ENCODE measurements at places on chromosomes 5 and 9.

DNA sequence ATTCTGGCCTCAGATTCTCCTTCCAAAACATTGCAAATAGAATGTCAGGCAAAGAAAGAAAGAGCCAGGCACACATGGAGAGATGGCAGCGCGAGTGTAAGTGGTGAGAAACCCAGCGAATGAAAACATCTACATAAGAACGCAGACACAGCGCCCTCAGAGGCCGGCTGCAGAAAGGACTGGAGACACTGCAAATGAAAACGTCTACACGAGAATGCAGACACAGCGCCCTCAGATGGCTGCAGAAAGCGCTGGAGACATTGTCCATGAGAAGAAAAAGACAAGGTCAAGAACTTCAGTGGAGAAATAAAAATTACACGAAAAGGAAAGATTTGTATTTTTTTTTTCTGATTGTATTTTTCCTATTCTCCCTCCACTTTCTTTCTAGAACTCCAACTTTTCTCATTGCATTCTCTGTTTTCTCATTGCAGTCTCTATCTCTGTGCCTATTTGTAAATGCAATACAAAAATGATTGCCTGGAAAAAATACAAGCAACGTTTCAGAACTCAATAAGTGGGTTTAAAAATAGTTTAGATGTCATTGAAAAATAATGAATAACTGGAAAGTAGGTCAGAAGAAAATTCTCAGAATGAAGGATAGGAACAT, 117.9 kb upstream of the LPCAT1 start:
- DNase-seq, result peak; percentile 53

GRCh38 chr5:86885011-86885410, 267.3 kb downstream of the COX7C start:
- no peak for DNase-seq

DNA sequence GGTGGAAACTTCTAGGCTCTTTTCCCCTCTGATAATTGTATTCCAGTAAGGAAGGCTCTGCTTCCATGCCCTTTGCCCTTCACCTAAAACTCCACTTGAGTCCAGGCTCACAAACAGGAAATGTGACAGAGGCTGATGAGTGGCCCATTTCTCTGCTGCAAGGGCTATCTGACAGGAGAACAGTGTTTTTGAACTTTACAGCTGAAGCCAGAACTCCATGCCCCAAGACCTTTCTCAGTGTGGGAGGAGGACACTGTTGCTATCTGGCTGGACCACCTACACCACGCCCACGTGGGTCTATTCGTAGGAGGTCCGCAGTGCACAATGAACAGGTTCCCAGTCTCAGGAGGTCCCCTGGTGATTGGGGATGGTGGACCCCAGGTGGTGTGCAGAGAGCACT, 13.6 kb downstream of the GGTA1 start:
- DNase-seq, result no peak

DNA sequence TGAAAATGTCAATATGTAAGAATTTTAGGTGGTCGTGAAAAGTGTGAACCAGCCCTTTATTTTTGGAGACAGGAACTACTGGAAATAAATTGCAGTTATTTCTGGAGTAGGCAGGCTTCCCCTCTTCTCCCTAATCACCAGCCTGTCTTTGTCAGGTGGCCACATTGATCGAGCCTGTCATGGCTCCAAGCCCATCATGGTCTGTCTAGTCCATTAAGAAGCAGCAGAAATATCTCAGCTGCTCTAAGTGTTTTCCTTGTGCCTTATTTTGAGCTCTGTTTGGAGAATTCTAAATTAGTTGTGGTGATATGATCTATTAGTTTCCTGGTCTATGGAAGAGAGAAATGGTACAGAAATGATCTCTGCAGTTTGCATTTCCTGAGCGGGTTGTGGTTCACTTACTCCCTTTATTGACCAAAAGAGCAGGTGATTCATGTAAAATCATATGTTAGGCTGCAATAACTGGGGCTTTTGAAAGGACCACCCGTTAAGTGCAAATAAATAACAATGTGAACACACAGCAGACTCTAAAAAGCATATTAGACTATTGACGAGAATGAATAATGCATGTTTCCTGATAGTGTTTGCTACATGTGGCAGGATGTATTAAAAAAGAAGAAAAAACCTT, 42.3 kb downstream of the BASP1 start:
- no peak for DNase-seq

- DNase-seq, result no peak
These were observed 172.0 kb downstream of the NSG2 start for GRCh38 chr5:174217527-174217926.

DNA sequence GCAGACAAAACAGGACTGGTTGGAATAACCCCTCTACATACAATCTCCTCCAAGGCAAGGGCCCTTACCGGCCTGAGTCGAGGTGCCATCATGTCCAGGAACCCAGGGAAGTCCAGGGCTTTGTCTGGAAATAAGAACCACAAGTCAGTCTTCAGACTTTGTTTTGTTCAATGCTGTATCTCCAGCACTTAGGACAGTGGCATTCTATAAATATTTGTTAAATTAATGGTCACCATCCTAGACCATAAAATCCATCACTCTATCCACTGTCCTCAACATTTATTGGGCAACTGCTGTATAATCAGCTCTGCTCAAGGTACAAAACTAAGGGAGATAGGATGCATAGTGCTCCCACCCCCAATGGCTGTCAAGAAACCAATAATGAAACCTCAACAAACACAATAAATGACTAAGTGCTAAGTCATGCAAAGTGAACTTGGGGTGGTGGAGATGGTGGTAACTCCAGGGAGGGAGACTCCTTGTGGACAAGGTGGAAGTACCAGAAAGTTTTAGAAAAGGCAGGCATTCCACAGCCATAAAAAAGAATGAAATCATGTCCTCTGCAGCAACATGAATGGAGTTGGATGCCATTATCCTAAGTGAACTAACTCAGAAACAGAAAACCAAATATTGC, 5.0 kb downstream of the RELL2 start:
- no peak for DNase-seq

DNA sequence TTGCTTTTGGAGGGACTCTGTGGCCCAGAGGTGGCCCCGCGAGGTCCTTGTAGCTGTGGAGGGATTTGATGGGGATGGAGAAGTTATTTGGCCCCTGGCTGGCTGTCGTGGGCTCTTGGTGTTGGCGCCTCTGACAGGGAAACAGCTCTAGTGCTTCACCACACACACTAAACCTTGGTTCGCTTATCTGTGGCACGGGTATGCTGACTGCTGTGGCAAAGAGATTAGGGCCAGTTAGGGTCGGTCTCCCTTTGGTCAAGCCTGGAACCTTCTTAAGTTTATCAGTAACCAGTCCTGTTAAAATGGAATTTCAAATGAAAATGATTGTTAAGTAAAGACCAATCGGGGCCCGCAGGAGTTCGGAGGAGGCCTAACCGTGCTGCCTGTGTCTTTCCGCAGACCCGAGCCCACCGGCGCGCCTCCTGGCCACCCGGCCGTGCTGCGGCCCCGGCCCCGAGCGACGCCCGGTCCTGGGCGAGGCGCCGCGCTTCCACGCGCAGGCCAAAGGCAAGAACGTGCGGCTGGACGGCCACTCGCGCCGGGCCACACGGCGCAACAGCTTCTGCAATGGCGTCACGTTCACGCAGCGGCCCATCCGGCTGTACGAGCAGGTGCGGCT, 28.4 kb downstream of the NEURL1B start:
- no peak for DNase-seq

GRCh38 chr9:128456613-128457061, 831 bp downstream of the ODF2 start:
- DNase-seq, result peak; percentile 80

DNA sequence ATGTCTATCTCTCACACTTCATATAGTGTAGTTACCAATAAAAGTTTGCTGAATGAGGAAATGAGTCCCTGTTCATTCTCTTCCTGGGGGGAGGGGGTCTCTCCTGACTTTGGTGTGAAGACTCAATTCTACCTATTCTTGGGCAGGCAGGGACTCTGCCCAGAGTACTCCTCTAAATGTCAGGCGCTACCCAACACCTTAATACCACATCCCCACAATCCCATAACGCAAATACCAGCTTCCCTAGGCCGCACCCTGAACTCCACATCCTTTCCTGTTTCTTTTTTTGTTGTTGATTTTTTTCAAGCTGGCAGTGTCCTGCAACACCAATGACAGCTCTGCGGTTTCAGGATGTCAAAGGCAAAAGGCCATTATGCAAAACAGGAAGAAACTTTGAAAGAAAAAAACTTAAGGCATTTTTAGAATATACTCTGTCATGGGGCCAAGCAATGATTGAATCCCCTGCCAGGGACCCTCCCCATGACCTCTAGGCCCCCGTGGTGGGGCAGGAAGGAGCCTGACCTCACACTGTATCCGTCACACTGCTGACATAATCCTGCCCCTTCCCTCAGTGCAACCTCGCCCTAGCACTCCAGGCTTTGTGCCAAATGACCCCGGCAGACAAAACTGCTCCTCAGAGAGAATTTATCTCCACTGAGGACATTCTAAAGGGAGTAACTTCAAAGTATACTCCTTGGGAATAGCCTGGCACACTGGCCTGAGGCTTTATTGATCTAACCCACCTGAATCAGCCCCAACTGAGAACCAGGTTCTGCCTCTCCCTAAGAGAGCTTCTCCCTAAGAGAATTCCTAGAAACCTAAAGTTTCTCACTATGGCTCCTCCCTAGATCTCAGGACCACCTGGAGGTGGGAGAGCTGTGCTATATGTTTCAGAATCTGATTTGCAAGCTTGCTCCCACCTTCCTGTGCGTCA, 8.0 kb downstream of the B4GALT1 start:
- DNase-seq, result no peak

DNA sequence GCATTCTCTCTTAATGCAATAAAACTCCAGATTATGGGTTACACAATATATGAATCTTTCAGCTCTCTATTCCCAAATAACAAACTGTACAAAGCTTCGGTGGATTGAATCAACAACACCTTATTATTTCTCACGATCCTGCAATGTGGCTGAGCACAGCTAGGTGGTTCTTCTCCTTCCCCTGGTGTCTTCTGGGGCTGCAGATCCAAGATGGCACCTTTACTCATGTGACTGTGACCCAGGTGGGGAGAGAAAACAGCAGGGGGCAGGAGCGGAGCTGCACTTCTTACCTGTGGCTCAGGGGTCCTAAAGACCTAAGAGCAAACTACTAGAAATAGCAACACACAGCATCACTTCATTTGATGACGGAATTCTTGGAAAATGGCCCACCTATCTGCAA, 233.1 kb downstream of the IRX1 start:
- DNase-seq, result peak; percentile 21

DNA sequence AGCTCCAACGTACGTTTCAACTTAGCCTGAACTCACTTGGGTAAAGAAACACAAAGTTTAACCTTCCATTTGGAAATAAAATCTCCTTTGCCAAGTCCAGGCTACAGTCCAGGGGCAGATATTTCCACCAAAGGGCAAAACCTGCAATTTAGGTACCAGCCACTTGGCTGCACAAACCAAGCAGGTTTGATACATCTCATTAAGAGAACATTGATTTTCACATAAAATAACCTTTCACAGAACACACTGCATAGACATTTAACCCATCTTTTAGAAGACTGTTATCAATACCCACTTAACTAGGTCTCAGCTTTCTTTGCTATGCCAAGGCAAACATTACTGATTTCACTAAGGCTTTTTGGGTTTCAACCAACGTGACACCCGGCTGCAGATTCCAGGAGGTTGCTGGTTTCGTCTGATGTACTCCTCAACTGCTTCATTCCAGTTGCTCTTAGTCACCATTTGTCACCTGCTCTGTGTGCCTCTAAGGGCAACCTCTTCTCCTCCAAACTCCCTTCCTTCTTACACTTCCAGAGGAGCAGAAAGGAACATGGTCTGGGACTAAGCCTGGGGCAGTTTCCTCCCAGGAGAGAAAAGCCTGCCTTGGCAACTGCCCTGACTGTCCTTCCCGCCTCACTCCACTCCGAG, 67.1 kb downstream of the EPB41L4B start:
- DNase-seq, result no peak

DNA sequence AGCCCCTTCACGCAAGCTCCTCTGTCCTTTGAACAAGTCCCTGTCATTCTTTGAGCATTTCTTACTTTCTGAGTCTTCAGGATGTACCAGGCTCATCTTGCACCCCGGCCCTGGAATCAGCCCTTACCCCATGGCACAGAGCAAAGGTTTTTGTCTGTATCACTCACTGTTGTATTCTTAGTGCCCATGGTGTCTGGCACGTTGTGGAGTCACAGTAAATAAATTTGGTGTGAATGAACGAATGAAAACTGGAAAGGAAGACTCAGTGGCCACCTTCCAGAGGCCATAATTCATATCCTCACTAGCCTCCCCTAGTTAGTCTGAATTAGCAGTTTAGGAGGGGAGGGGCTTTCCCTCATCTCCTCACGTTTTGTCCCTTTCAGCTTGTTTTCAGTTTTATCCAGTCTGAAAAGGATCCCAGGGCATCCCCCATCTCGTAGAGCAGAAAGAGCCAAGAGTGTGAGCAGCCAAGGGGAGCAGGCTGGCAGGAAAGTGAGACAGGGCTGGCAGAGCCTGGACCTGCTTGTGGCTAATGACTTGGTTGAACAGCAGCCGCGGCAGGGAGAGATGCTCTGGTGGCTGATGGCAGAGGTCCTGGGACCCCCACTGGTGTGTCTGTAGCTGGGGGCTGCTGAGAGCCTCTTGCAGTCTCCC, 42.7 kb downstream of the ZNF618 start:
- DNase-seq, result no peak

DNA sequence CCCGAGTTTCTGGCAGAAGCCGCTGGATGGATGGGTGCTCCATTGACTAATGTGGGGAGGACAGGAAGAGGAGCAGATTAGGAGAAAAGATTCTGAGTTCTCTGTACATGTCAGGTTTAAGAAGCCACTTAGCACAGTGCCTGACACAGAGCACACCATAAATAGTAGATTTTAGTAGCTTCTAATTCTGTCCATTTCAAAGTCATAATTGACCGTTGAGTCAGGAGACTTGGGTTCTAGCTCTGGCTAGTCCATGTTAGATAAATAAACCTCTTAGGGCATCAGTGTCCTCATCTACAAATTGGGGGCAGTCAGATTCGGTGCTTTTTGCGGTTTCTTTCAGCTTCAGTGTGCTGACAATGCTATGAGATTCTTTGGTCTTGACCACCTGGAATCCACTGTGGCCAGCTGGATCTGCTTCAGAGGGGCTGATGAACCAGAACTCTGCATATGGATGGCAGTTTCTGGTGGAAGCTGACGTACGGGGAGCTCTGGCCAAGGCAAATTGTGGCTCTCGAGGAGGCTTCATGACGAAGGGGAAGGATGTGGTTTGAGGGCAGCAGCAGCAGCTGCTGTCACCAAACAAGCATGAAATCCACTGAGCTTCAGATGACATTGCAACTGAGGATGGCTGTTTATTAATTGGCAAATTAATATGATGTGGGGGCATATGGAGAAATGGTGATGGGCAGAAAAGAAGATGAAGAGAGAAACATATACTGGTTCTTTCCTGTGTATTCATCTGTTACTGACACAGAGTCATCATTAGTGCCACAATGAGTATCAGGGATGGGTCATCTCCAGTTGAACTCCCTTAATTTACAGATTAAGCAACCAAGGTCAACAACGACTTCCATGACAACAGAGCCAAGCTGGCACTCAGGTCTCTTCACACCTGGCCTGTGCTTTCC, 134.4 kb downstream of the AOPEP start:
- peak; percentile 87 for DNase-seq

DNA sequence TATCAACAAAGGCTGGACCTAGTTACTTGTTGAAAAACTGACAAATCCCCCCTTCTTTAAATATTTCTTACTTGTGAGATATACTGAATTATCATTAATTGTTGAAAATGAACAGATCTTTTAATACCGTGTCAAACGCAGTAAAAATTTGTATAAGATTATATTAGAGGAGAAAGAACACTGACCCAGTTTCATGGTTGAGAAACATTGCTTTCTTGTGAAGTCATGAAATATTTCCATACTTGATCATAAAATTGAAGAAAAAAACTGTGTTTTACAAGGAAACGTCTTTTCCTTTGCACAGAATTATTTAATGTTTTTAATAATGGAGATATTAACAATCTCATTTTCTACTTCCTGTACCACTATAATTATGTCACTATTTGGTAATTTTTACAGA, 45.8 kb downstream of the MOCS2 start:
- DNase-seq, result no peak

- DNase-seq, result no peak
These were observed 850 bp upstream of the C6 start for GRCh38 chr5:41214182-41214581.

All from DND-41 (cell line).